ENCODE measurements at places on chromosomes 2 and 18.

DNA sequence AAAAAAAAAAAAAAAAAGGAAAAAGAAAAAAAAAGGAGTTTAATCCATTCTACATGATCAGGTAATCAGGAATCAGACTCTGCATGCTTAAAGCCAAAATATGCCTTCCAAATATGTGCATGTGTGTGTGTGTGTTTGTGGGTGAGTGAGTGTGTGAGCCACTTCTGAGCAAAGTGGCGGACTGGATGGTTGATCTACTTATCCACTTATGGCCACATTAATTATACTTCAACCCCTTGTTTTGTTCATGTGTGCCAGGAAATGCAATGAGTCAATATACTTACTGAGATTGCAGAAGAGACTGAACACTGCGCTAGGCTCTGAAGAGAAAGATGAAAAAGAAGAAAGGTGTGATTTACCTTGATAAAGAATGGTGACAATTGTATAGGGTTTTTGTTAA is 586.5 kb upstream of the NXPH2 start:
- no peak for DNase-seq

DNA sequence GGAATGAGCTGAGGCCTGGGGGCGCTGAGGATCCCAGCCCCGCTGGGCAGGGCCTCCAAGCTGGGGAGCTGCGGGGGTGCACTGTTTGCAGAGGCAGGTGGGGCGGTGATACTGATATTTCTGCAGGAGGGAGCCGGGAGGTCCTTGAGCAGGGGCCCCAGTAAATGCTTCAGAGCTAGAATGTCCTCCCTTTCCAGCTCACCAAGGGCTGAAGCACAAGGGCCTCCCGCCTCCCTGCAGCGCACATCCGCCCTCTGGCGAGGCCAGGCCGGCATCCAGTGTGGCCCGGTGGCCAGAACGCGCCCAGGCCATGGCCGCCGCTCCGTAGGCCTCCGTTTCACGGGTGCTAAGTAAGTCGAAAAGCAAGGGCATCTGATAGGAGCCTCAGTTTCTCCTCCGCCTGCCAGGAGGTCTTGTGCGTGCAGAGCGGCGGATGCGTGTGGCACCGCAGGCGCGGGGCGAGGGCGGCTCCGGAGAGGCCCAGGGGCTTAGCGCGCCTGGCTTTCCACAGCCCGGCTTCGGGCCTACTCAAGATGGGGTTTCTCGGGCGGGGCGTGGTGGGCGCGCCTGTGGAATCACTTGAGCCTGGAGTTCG is 29.5 kb upstream of the CHMP1B start:
- DNase-seq: no peak

DNA sequence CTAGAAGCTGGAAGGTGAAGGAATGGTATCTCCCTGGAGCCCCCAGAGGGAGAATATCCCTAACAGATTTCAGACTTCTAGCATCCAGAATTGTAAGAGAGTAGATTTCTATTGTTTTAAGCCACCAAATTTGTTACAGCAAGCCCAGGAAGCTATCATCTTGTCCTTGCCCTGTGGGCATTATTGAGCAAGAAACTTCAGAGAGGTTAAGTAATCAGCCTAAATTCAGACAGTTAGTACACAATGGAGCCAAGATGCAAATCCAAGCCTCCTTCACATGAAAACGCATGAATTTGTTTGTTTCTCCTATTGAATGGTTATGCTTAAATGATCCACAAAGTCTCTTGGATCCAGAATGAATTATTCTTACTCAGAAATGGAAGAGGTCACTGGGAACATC is 55.2 kb upstream of the TRIB2 start:
- DNase-seq: no peak

GRCh38 chr2:102544182-102544581 is 71.2 kb downstream of the SLC9A4 start:
- no peak for DNase-seq

- DNase-seq: no peak
Measured at GRCh38 chr2:33090553-33091134, 143.9 kb downstream of the LTBP1 start.

- no peak for DNase-seq
Measured at GRCh38 chr2:30472326-30472725, 25.3 kb downstream of the LCLAT1 start.

DNA sequence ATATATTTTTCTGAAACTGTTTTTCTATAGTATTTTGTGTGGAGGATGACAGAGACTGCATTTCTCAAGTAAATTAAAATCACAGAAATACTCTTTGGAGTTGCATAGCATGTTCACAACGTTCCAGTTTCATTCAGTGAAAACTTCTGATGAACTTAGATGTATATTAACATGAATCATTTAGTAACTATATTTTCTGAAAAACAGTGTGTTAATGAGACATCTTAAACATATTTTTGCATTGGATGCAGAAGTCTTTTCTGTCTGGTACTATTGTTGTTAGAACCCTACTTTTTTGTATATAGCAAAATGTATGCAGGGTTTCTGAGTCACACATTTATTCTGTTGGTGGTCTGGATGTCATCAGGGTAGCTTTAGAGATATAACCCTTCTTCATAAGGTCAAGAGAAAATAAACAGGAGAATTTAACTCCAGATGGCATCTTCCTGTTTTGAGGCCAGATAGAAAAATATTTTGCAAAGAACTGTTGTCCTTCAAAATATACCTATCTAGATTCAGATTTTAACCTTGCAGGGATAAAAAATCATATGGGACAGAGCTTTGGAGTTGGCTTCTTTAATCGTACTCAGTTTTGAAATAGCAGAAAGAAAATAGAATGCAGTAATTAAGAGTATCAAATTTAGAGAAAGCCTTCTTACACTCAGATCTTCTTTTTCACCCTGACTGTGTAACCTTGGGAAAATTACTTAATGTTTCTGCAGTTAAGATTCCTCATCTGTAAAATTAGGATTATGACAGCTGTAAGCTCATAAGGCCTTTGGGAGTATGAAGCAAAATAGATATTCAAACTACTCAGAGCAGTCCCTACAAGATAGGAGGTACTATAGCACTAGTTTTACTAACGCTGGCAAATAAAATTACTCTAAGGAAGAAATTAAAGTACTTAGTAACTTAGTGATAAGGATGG is 5.3 kb downstream of the COL3A1 start:
- DNase-seq: no peak

- no peak for DNase-seq
Measured at GRCh38 chr2:9781252-9781651, 62.0 kb upstream of the TAF1B start.
